ENCODE measurements at places on chromosomes 11 and 22. TPM values are rescaled to one million over a fixed set of nuclear protein-coding genes. Genes with fewer than 3 reads are reported as not detected.

DNA sequence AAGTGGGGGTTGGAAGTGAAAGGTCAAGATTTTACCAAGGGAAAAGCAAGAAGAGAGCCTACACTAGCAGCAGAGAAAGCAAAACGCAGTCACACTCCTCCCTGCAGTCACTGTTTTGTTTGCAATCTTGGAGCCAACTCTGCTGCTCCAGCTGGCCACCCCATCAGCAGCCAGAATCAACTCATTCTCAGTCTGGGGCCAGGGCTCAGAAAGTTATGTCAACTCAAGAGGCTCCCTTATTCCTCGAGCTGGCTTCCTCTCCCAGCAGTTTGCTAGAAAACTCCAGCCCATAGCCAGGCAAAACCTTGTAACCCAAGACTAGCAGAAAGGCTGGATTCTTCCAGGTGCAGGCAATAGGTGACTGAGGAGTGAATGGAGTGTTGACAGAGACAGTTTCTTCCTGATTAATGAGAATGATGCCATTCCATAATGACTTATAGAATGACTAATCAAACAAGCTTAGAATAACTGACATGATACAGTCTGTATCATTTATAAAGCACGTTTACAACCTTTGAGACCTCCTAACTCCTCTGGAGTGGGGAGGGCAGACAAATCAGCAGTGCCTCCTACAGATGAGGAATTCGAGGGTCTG, 53.4 kb downstream of the P4HA3 start:
- H3K27ac ChIP-seq, result no peak overlapping the region
- no peak overlapping the region for H3K4me3 ChIP-seq
- DNase-seq, result no peak
- H3K27me3 ChIP-seq, result no peaks in the 10 kb centered on the region
- H3K4me1 ChIP-seq, result no peaks in the 10 kb centered on the region

DNA sequence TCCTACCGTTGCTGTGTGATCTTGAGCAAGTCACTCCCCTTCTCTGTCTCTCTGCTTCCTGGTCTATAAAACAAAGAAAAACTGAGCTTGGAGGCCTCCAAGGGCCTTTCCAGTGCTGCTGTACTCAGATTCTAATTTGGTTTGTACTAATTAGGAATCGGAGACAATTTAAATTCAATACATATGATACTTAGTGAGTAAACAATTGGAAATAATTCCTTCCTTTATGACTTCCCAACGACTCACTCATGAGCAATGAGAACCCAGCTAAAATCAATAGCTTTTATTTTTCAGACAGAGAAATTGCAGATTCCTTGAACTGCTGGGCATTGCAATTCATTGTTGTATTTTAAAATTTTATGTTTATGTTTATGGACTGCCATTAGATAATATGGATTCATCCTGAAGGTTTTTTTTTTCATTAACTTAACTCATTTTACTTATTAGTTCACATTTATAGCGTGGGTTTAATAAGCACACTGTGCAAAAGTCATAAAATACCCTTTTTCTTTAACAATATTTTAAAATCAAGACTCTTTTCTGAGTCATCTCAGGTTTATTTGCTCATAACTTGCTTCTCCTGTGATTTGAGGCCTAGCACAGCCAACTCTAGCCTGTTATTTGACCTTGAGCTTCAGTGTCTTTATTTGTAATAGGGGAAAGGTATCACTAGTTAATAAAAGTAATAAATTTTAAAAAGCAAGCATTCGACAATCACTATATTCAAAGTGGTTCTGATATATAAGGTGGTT, 95.8 kb downstream of the TP53I11 start:
- H3K27ac ChIP-seq, result peak overlapping the region; percentile 67
- H3K36me3 ChIP-seq, result no peaks in the 10 kb centered on the region
- no peaks in the 10 kb centered on the region for H3K27me3 ChIP-seq
- H3K4me1 ChIP-seq, result peaks cover 10% of the 10 kb centered on the region

DNA sequence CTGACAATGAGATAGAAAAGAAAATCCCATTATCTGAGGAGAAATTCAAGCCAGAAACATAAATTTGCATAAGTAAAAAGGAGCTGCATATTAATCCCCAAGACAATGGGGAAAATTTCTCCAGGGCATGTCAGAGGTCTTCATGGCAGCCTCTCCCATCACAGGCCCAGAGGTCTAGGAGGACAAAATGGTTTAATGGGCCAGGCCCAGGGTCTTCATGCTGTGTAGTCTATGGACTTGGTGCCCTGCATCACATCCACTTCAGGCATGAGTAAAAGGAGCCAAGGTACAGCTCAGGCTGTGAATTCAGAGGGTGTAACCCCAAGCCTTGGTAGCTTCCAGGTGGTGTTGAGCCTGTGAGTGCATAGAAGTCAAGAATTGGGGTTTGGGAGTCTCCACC, 1097.2 kb upstream of the RAG2 start:
- no peak for DNase-seq
- H3K4me3 ChIP-seq, result no peak overlapping the region
- H3K27me3 ChIP-seq, result no peaks in the 10 kb centered on the region
- no peak overlapping the region for H3K27ac ChIP-seq
- no peaks in the 10 kb centered on the region for H3K4me1 ChIP-seq

DNA sequence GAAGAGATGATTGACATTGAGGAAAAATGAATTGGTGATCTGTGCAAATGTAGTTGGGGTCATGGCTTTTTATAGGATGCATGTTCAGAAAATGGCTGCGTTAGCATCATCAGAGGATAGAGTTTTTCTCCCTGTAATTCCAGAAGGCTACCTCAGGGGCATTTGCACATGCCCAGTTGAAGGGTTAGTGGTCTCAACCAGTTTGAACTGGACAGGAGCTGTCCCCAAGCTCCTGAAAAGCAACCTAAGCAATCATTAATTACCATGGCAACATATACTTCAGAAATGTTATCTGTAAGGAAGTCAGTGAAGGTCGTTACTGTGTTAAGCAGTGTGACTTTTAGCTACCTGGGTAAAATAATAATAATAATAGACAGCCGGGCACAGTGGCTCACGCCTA, 29.3 kb downstream of the TUG1 start:
- H3K4me3 ChIP-seq, result no peak overlapping the region
- DNase-seq, result peak; percentile 10
- H3K27me3 ChIP-seq, result no peaks in the 10 kb centered on the region
- H3K27ac ChIP-seq, result no peak overlapping the region

- no peak overlapping the region for H3K27ac ChIP-seq
- H3K4me1 ChIP-seq, result no peaks in the 10 kb centered on the region
- H3K36me3 ChIP-seq, result no peaks in the 10 kb centered on the region
- H3K4me3 ChIP-seq, result no peak overlapping the region
These were observed 26.5 kb downstream of the CTTN start for GRCh38 chr11:70424765-70425344.

Gene BATF2
- 0.68 TPM for total RNA-seq

DNA sequence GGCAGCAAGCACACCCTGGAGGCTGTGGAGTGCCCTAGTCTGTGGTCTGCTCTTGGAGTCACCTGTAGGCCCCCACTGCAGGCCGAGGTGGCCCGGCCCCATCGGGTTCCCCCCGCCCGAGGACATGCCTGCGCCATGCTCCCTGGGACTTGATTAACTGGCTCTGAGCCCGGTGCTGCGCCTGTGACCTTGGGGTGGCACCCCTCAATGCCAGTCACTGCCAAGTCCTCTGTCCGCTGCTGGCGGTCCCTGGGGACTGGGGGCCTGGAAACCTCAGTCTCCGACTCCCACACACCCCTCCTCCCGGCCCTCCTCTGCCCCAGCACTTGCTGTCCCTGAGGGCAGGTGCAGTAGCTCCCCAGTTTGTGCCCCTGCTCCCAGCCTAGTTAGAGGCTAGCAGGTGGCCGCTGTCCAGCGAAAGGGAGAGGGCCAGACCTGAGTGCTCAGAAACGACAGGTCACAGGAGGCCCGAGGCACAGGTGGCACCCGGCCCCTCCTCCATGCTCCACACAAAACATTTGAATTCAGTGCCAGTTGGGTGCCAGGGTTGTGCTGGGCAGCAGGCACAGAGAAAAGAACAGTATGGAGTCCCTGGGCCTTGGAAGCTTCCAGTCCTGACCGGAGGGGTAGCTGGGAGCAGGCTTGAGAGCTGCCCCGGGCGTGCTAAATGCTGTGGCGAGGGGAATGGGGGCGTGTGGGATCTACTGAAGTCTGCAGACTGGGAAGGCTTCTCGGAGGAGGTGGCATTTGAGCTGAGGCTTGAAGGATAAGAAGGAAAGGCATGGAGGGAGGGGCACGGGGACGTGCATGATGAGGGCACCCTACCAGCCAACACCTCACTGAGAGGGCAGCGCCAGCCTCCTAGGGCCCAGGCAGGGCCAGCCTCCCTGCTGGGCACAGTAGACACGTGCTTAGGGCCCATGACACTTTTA, 16.4 kb upstream of the FLRT1 start:
- peaks cover 3% of the 10 kb centered on the region for H3K27me3 ChIP-seq
- H3K36me3 ChIP-seq, result no peaks in the 10 kb centered on the region
- peaks cover 18% of the 10 kb centered on the region for H3K4me1 ChIP-seq
- no peak overlapping the region for H3K27ac ChIP-seq
- H3K4me3 ChIP-seq, result no peak overlapping the region

GRCh38 chr22:45678961-45679912, 7.6 kb downstream of the ATXN10 start:
- no peak overlapping the region for H3K27ac ChIP-seq
- H3K27me3 ChIP-seq, result no peaks in the 10 kb centered on the region
- H3K36me3 ChIP-seq, result no peaks in the 10 kb centered on the region
- no peaks in the 10 kb centered on the region for H3K4me1 ChIP-seq

DNA sequence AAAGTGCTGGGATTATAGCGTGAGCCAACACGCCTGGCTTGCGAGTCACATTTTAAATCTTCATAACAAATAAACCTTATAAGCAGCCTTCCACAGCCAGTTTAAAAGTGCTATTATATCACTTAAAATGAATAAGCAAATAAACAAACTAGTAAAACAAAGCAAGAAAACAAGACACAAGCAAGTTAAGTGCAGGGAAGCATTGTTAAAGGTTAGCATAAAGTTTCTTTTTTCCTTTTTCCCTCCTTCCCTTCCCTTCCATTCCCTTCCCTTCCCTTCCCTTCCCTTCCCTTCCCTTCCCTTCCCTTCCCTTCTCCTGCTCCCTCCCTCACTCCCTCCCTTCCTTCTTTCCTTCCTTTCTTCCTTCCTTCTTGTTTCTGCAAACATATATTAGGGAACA, 278.7 kb downstream of the OPCML start:
- H3K4me1 ChIP-seq, result no peaks in the 10 kb centered on the region
- H3K27ac ChIP-seq, result no peak overlapping the region
- DNase-seq, result no peak
- no peak overlapping the region for H3K4me3 ChIP-seq
- H3K36me3 ChIP-seq, result no peaks in the 10 kb centered on the region

- peak; percentile 65 for DNase-seq
- no peak overlapping the region for H3K4me3 ChIP-seq
- peak overlapping the region; percentile 65 for H3K27ac ChIP-seq
- H3K27me3 ChIP-seq, result no peaks in the 10 kb centered on the region
These were observed 12.7 kb upstream of the SNX32 start for GRCh38 chr11:65821107-65821506.

- no peak overlapping the region for H3K27ac ChIP-seq
- peaks cover 25% of the 10 kb centered on the region for H3K4me1 ChIP-seq
- no peaks in the 10 kb centered on the region for H3K36me3 ChIP-seq
- no peak for DNase-seq
- H3K4me3 ChIP-seq, result no peak overlapping the region
- no peaks in the 10 kb centered on the region for H3K27me3 ChIP-seq
These were observed 1.5 kb upstream of the TOLLIP start for GRCh38 chr11:1310772-1311468.

- H3K27me3 ChIP-seq, result no peaks in the 10 kb centered on the region
- no peak overlapping the region for H3K27ac ChIP-seq
- H3K4me1 ChIP-seq, result no peaks in the 10 kb centered on the region
- DNase-seq, result no peak
These were observed 106.1 kb downstream of the SLC1A2 start for GRCh38 chr11:35313066-35313759.

Gene SSTR3
- total RNA-seq, result 1.3 TPM

DNA sequence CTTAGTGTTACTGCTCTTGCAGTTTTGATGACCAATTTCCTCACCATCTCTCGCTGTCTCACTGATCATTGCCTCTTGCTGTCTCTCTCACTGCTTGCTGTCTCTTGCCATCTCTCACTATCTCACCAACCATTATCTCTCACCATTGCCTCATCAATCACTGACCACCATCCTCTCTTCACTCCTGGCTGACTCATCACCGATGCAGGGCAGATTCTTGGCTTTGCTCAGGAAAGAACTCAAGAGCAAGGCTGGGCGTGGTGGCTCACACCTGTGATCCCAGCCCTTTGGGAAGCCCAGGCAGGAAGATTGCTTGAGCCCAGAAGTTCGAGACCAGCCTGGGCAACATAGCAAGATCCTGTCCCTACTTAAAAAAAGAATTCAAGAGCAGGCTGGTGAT, 66.3 kb upstream of the SYN3 start:
- no peaks in the 10 kb centered on the region for H3K4me1 ChIP-seq
- no peak overlapping the region for H3K27ac ChIP-seq
- no peaks in the 10 kb centered on the region for H3K36me3 ChIP-seq
- DNase-seq, result no peak
- H3K4me3 ChIP-seq, result no peak overlapping the region

DNA sequence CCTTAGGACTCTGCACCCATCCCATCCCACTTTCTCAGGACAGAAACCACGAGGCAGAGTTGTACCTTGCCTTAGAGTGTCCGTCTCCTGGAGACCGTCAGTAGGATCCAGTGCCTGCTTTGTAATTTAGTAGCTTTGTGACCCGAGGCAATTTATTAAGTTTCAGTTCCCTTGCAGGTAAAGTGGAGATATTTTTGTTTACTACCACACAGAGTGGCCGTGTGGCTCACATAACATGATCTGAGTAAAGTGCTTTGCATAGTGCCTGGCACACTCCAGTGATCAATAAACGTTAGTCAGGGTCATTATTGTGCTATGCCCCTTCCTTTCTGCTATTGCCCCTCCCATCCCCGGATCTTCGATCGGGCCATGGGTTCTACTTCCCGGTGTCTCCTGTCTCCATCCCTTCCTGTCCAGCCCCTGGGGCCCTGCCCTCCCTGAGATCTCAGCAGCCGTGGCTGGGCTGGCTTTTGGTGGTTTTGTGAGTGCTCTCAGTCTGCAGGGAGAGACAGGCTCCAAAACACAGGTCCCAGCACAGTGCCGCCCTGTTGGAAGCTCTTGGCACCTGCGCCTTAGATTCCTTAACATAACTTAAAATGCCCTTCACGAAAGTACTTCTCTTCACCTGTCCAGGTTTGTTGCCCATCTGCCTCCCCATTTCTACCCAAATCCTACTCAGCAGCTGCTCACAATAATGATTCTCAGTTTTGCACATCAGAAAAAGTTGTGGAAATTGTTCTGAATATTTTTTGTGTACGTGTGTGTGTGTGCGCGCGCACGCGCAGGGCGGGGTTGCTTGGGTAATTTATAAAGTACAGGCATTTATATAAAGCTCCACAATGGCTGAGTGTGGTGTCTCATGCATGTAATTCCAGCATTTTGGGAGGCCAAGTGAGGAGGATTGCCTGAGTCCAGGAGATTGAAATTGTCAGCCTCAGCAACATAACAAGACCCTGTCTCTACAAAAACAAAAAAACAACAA, 753.7 kb downstream of the NTM start:
- H3K27me3 ChIP-seq, result peaks cover 37% of the 10 kb centered on the region
- peaks cover 5% of the 10 kb centered on the region for H3K4me1 ChIP-seq
- no peak overlapping the region for H3K27ac ChIP-seq
- no peaks in the 10 kb centered on the region for H3K36me3 ChIP-seq

GRCh38 chr11:36309779-36310178, 13.7 kb downstream of the PRR5L start:
- H3K4me3 ChIP-seq, result no peak overlapping the region
- H3K4me1 ChIP-seq, result peaks cover 8% of the 10 kb centered on the region
- H3K36me3 ChIP-seq, result no peaks in the 10 kb centered on the region
- no peak overlapping the region for H3K27ac ChIP-seq

- H3K36me3 ChIP-seq, result no peaks in the 10 kb centered on the region
- DNase-seq, result no peak
These were observed 65.8 kb downstream of the LRRC32 start for GRCh38 chr11:76604626-76605241.

Gene EHF
- 9.0 TPM for total RNA-seq

Gene PGM2L1
- total RNA-seq, result 10.0 TPM
